ENCODE measurements at places on chromosomes 6 and 20.

DNA sequence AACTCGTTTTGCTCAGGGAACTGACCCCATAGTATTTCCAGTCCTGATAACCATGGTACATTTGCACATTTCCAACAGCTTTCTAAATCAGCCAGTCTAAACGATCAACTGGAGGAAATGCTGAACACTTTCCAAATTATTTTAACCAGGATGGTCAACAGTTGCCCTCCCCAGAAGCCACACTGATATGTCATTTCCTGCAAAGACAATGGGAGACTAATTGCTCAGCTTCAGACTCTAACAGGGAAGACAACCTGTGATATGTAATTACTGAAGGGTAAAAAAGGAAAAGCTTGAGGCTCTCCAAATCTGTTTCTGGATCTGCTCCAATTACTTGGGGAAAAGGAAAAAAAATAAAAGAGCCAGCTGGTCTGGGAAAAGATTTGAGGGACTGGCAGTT is 88.8 kb downstream of the FYN start:
- no peak for DNase-seq

GRCh38 chr6:141463237-141463977 is 669.3 kb upstream of the GJE1 start:
- DNase-seq, result peak; percentile 11

- DNase-seq, result no peak
Observed at GRCh38 chr6:45328523-45328922, 393 bp downstream of the RUNX2 start.

- DNase-seq, result no peak
Observed at GRCh38 chr20:64160526-64161355, 3.5 kb upstream of the MYT1 start.

GRCh38 chr6:150413198-150413597 is 44.4 kb downstream of the IYD start:
- no peak for DNase-seq

DNA sequence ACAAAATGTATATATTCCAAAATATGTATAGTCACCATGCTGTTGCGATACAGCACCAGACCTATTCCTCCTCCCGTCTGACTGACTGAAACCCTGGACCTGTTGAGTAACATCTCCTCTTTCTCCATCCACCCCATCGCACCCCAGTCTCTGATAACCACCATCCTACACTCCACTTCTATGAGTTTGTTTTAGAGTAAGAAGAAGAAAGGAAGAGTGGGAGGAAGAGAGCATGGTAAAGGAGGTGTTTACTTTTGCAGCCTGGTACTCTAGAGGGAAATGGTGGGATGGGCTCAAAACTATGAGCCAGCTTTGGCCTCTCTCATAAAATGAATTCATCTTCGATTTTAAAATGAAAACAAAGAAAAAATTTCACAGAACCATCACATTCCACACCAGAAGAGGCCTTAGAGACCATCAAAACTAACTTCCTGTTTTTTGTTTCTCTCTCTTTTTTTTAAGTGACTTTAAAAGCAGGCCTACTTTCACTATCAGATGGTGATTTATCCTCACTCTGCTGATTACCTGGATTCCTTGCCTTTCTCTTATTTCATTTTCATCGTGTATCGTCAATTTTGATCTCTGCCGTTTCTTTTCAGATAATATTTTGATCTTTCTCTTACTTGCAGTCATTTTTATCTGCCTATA is 16.8 kb upstream of the FUCA2 start:
- DNase-seq, result peak; percentile 39

DNA sequence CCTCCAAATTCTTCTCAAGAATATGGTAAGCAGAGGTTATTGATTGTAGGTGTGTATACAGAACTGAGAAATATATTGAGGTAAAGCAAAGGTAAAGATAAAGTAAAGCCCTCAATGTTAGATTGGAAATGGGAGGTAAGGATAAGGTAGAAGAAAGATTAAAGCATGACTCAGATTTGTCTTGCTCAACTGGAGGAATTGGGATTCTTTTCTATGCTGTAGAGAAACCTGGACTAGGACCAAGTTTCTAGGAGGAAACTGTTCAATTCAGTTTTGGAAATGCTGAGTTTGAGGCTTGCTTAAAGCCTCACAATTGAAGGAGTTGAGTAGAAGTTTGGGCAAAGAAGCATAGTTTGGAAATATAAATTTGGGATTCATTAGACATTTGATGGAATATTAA is 634.0 kb upstream of the PTCHD4 start:
- DNase-seq, result no peak

- no peak for DNase-seq
Observed at GRCh38 chr20:47998736-47999135, 213.5 kb upstream of the SULF2 start.

DNA sequence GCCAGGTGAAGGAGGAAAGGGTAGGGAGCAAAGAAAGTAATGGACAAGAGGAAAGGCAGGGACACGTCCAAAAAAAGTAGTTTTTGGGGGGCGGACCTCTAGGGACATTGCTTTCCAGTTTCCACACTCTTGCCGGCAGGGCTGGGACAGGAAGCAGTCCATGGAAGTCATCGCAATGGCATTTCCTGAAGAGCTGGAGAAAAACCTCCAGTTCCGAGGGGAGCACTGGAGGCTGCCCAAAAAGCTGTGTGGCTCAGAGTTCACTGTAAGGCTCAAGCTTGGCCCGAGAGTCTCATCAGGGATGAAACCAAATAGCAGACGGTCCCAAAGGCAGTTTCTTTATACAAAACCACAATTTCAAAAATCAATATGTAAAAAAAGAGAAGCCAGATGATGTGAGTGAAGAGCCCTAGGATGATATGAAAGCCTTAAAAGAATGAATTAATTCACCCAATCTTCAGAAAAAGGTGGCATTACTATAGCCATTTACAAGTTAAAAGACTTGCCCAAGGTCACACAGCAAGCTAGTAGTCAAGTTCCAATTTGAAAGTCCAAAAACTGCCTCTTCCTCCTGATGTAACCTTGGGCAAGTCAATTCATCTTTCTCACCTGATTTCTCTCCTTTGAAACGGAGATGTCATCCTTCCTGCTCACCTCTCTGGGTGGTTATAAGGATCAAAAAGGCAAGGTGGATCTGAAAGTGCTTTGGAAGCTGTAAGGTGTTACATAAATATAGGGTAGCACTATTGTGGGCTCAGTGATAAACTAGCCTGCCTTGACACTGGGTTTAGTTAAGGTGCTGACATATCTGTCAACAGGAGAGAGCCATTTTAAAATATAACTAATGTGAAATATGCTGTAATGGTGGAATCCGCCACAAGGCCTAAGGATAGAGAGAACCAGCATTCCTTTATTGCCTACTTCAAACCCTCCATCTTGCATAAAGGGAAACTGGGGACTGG is 9.1 kb downstream of the BCL2L1 start:
- DNase-seq, result no peak

- DNase-seq, result no peak
Observed at GRCh38 chr6:17927705-17928104, 59.7 kb downstream of the KIF13A start.

DNA sequence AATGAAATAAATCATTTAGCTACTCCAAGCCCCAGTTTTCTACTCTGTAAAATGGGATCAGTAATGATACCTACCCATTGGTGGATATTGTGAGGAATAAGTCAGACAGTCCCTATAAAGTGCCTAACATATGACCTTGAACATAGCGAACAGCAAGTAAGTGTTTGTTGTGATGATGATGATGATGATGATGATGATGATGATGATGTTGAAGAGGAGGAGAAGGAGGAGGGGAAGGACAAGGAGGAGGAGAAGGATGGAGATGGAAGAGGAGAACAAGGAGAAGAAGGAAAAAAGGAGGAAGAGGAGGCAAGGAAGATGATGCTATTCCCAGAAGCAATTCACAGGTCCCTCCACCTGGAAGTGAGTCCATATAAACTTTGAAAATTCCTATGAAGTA is 264.3 kb downstream of the MAFB start:
- DNase-seq, result no peak

GRCh38 chr6:24926192-24926591 is 9.6 kb downstream of the RIPOR2 start:
- DNase-seq, result no peak

GRCh38 chr20:12740647-12741046 is 268.1 kb upstream of the SPTLC3 start:
- DNase-seq, result no peak

DNA sequence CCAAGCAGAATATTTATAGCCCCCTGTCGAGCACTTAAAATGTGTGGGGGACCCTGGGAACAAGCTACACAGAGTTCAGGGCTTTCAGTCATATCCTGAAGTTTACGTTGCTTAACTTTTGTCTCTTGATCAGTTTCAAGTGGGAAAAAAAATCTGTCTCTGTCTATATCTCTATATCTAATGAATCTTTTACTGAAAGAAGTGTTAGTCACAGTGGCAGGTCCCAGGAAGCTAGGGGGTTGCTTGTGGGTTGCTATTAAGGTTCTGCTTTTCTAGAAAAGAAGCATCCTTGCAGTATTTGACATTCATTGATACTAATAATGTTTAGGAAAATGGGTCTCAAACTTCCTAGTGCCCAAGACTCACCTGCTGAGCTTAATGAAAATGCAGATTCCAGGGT is 76.7 kb upstream of the CLDN20 start:
- no peak for DNase-seq

DNA sequence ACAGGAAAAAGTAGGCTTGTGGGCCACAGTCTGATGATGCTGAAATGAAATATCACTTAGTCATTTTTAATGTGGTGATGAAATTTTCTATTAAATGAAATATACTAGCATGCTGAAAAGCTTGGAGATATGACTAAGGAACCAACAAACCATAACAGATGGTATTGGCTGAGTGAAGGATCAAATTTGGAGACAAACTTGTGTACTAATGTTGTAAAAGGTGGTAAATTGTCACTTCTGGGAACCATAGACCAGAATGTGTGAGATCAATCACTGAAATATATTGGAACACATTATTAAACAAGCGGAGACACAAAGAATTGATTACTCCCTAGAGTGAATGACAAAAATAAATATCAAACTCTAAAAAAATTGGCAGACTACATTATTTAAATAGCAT is 232.4 kb downstream of the DOK5 start:
- no peak for DNase-seq

DNA sequence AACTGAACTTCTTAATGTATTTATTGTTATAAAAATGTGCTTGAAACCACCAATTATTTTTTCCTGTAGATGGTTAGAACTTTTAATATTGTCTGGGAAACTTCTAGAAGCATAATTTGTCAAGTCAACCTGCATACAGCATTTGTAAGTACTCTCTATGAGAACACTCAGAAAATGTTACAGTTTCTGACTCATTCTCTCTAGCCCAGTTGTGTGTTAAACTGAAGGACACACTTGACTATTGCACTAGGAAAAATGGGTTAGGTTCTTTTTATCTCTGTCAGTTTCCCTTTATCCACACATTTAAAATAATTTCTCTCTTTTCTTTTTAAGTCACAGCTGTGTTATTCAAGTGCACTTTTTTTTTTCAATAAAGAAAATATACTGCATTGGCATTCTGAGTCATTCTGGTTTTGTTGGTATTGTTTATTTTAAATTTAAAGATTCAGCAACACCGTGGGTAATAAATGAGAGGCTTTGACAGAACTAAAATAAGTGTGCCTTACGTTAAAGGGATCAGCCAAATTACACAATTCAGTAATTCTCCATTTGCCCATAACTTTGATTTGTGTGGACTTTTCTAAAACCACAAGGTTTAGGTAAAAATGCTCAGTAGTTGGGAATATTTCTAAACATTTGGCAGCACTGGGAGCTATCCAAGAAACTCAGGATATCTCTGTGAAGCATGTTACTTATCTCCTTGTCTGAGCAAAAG is 50.7 kb downstream of the OPN5 start:
- no peak for DNase-seq

DNA sequence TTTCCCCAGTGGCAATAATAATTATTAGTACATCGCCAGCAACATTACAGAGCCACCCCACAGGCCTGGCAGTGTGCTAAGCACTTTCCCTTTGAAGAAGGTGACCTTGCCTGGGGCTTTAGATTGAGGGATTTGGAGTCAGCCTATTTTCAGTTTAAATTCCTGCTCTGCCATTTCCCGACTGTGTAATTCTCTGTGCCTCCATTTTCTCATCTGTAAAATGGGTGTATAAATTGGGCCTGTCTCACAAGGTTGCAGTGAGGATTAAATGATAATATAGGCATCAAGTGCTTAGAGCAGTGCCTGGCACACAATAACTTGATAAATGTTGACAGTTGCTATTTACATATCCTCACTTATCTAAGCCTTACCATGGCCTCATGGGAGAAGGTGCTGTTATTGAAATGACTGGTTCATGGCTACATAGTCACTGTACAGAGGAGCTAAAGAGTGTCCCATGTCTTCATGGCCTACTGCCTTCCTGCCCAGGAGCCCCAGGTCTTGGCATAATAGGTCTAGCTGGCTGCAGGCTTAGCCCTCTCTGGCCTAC is 5.1 kb upstream of the SCRT2 start:
- no peak for DNase-seq

DNA sequence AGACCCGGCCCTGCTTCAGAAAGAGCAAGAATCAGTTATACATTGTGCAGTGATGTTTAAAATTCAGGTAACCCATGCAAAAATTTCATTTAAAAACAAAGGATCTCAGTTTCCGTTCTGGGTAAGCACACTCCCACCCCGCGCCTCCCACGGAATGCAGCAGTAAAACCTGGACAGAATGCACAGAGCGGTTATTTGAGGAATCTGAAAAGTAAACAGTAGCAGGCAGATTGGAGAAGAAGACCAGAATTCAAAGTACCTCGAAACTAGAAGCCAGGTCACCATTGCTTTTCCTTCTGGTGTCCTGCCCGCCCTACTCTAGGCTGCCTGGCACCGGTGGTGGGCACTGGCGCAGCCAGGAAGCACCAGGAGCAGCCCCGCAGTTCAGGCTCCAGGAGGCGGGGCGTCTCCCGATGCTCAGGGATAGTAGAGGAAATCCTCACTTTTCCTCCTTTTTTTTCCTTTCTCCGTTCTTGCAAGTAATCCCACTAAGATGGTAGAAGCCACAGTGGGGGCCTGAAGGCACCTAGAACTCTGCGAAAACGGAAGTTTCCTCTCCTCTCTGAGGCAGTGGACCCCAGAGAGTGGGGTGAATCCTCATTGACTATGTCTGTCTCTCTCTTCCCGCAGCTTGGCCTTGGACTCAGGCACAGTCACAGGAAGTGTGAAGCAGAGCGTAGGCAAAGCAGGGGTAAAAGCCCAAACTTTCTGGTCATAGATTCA is 28.3 kb downstream of the METTL24 start:
- DNase-seq, result no peak

GRCh38 chr20:18188434-18188833 is 50.8 kb downstream of the KAT14 start:
- no peak for DNase-seq

- DNase-seq, result no peak
Observed at GRCh38 chr6:71822625-71823024, 63.7 kb upstream of the RIMS1 start.
